A549 treated with dexamethasone at 1 μM for 4 hours (cell line): ENCODE measurements at places on chromosomes 6 and 20. TPM values are rescaled to one million over a fixed set of nuclear protein-coding genes. Genes with fewer than 3 reads are reported as not detected.

The CPXM1 gene
- 0.04 TPM in 2 of 5 replicates, not detected in the others for total RNA-seq

The GPRC6A gene
- not detected in 5 replicates for total RNA-seq

The BNIP5 gene
- 0.02 to 0.05 TPM (median 0.03 TPM) in 5 replicates for total RNA-seq

The CYP24A1 gene
- 41.9 to 75.1 TPM (median 65.6 TPM) in 5 replicates for total RNA-seq
